IgD-negative memory B cell (primary cell): ENCODE measurements at places on chromosomes 3 and 15. TPM values are rescaled to one million over a fixed set of nuclear protein-coding genes. Genes with fewer than 3 reads are reported as not detected.

Gene PIF1
- 2.4 TPM for polyA plus RNA-seq

Gene GJD2
- polyA plus RNA-seq: not detected

Gene ASB14
- 0.53 TPM for polyA plus RNA-seq

Gene SST
- polyA plus RNA-seq: not detected

Gene WWTR1
- polyA plus RNA-seq: 1.2 TPM

Gene VGLL3
- not detected for polyA plus RNA-seq

Gene ZIC1
- polyA plus RNA-seq: not detected
